GM19239 (cell line): ENCODE measurements at places on chromosomes 7 and 10.
A peak's percentile ranks its signal among the peaks of the same experiment; 100 is the strongest.

- DNase-seq = no peak
Observed at GRCh38 chr10:33164060-33164709, 170.3 kb downstream of the NRP1 start.

DNA sequence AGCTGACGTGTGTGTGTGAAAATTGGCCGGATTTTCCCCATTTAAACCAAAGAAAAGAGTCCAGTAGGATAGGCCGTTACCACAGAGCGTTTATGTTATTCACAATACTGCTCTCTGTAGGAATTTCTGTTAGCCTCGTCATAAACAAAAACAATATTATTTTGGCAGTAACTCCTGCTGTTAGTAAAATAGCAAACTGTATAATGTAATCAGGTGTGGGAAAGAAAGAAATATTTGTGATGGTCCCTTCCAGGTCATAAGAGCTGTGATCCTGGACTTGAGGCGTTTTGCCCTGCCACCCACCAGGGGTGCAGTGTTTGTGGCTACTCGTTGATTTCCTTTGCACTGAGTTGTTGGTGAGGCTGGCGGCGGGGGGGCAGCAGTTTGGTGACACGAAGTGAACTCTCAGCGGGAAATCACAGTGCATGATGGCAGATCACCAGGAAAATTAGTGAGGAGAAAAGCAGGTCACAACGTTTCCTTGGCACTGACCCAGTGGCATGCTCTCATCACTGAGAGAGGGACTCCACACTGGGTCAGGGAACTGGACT is 2.8 kb downstream of the EEPD1 start:
- no peak for DNase-seq

- DNase-seq = no peak
Observed at GRCh38 chr10:74077416-74077815, 73.2 kb downstream of the AP3M1 start.

DNA sequence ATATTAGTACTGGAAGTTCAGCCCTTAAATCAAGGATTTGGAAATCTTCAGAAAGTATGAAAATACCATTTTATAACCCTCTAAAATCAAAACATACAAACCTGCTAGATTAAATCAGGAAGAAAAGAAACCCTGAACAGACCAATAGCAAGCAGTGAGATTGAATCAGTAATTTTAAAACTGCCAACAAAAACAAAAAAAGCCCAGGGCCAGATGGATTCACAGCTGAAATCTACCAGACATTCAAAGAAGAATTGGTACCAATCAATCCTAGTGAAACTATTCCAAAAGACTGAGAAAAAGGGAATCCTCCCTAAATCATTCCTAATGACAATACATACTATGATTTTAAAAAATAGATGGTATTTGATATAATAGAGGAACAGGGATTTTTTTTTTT is 70.1 kb downstream of the MCU start:
- no peak for DNase-seq

- no peak for DNase-seq
Observed at GRCh38 chr10:88896372-88896993, 16.4 kb downstream of the STAMBPL1 start.

GRCh38 chr7:128738570-128739047 is 550 bp upstream of the CALU start:
- peak; percentile 12 for DNase-seq

- no peak for DNase-seq
Observed at GRCh38 chr10:97335188-97335619, 675 bp upstream of the FRAT2 start.

GRCh38 chr10:58818900-58819299 is 306.2 kb downstream of the BICC1 start:
- no peak for DNase-seq

- no peak for DNase-seq
Observed at GRCh38 chr10:78279756-78280155, 246.1 kb downstream of the RPS24 start.

GRCh38 chr7:42227541-42227935 is 9.5 kb downstream of the GLI3 start:
- DNase-seq = no peak

DNA sequence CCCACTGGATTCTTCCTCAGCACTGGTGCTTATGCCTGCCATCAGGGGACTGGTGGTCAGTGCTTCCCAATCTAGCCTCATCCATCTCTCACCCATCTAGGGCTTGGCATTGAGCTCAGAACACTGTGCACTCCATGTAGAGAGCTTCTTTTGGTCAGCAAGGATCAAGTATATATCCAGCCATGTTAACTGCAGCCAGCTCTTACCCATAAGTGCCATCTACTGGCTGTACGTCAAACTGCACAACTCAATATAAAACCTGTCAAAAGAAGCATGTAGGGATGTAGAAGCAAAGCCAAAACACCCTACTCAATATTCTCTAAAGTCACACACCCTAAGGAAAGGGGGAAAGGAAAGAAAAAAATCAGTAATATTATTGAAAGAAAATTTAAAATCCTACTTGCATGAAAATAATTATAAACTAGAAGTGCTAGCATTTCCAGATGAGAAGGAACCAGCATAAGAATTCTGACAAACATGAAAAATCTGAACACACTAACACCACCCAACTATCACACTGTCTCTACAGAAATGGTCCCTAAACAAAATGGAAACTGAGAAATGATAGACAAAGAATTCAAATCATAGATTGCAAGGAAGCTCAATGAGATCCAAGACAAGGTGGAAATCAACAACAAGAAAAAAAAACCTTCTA is 531.1 kb upstream of the STEAP1 start:
- peak; percentile 1 for DNase-seq

GRCh38 chr10:13080643-13081042 is 19.3 kb upstream of the OPTN start:
- DNase-seq = no peak
